Temporal lobe (tissue), 4 donors: ENCODE measurements at places on chromosomes 6 and 20. TPM values are rescaled to one million over a fixed set of nuclear protein-coding genes. Genes with fewer than 3 reads are reported as not detected.

MMP24 gene
- 75.0 TPM for total RNA-seq

ZNF335 gene
- 8.1 TPM for total RNA-seq

AGER gene
- 0.98 TPM for total RNA-seq

PI3 gene
- total RNA-seq = not detected

TRIM31 gene
- total RNA-seq = not detected

FABP7 gene
- total RNA-seq = 630 TPM

EEF1A2 gene
- total RNA-seq = 209 TPM

ARG1 gene
- total RNA-seq = 1.2 TPM

BANF2 gene
- total RNA-seq = not detected

HLA-F gene
- total RNA-seq = 1.5 TPM

SLC17A1 gene
- not detected for total RNA-seq

EPHA7 gene
- total RNA-seq = 36.4 TPM

RBM24 gene
- total RNA-seq = 26.1 TPM

DAAM2 gene
- 10.1 TPM for total RNA-seq

C6orf15 gene
- not detected for total RNA-seq

OTOR gene
- total RNA-seq = under 0.01 TPM

ANKRD66 gene
- 0.25 TPM for total RNA-seq

GLP1R gene
- total RNA-seq = under 0.01 TPM

TFAP2C gene
- 3.9 TPM for total RNA-seq

CST4 gene
- not detected for total RNA-seq

ZHX3 gene
- 28.5 TPM for total RNA-seq

MAP3K5 gene
- total RNA-seq = 12.0 TPM

GJA10 gene
- not detected for total RNA-seq

COL12A1 gene
- 28.3 TPM for total RNA-seq

DEFB124 gene
- not detected for total RNA-seq

BFSP1 gene
- 0.49 TPM for total RNA-seq

MUC22 gene
- total RNA-seq = not detected

CBLN4 gene
- total RNA-seq = 8.6 TPM

SAYSD1 gene
- 16.5 TPM for total RNA-seq

ALDH5A1 gene
- total RNA-seq = 17.2 TPM

TCF21 gene
- total RNA-seq = not detected
